ENCODE measurements at places on chromosomes 6 and 20.
A peak's percentile ranks its signal among the peaks of the same experiment; 100 is the strongest.

DNA sequence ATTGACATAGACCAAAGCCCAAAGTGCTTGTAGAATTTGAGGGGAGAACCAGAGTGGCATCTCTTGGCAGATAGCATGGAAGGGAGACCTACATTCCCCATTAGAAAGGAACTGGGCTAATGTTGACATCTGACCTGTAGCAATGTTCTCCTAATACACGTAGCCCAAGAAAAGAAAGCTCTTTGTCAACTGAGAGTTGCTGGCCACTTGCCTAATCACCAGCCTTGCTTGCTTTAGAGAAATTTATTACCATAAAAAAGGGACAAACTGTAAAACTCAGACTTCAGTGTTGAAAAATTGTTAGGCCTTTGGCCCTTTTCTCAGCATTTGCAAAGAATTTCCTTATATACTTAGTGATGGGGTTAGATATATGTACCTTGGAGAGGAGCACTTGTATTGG, 777.5 kb downstream of the MAFB start:
- DNase-seq, result no peak

GRCh38 chr6:36615018-36615761, 21.0 kb downstream of the SRSF3 start:
- DNase-seq, result peak; percentile 47

DNA sequence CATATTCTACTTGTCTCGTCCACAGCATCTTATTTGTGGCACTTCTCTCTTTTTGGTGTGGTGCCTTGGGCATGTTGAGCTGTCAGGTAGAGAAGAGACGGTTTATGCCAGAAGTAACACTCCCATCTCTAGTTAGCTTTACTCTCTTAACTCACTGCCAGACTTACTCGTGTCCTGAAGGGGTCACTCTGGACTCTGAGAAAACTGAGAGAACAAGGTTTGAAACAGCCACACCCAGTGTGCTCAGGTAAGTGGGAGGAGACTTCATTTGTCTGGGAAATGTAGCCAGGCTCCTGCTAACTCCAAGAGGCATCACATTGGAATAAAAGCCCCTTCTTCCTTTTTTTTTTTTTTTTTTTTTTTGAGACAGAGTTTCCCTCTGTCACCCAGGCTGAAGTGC, 360.8 kb downstream of the QKI start:
- no peak for DNase-seq

GRCh38 chr6:125959041-125959440, 2.5 kb downstream of the HINT3 start:
- DNase-seq, result no peak

GRCh38 chr20:46583411-46584214, 33.2 kb upstream of the OCSTAMP start:
- no peak for DNase-seq

- no peak for DNase-seq
Measured at GRCh38 chr20:51413857-51414256, 128.7 kb downstream of the NFATC2 start.

- DNase-seq, result no peak
Measured at GRCh38 chr20:51567622-51568021, 25.1 kb upstream of the NFATC2 start.

GRCh38 chr6:2641044-2641725, 109.5 kb downstream of the MYLK4 start:
- DNase-seq, result no peak

- no peak for DNase-seq
Measured at GRCh38 chr20:32429343-32429742, 71.2 kb downstream of the ASXL1 start.

DNA sequence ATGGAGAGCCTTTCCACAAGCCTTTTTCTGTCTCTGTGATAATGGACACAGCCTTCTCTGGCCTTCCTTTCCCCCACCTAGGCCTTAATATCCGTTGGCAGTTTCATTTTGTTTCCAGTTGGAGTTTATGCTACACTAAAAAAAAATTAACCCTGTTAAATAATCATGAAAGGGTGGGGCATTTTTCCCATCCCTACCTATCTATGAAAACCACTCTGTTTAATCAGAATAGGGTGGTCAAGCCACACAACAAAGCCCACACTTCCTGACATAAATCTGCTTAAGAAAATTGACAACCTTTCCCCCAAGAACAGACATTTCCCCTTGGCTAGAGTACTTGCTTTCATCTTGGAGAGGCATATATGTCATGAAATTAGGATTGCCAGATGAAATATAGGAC, 14.2 kb downstream of the TXLNB start:
- no peak for DNase-seq

GRCh38 chr6:149933461-149933860, 8.4 kb upstream of the ULBP2 start:
- DNase-seq, result no peak

DNA sequence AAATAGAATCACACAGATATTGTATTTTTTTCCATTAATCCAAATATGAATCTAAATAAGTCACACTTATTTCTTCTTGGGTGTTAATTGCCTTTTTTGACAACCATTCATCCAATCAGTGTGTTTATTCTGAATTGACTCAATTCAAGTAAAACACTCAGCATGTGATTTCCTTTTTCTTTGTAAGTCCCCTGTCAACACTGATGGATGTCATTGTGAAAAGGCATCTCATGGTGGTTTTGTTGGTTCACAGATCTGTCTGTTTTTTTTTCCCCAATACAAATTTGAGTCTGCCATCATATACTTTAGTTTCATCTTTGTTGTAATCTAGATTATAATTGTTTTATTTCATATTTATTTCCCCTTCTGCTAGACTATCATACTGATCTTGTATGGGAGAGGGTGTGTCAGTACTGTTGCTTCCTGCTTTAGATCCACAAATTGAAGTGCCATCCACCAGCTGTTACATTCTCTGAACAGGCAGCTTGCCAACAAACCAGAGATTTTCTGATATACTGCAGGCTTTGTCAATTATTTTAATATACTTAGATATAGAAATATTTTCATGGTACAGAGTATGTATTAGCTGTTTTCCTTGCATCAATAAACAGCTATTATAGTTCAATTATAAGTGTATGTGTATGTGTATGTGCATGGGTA, 64.2 kb upstream of the FLRT3 start:
- DNase-seq, result no peak

DNA sequence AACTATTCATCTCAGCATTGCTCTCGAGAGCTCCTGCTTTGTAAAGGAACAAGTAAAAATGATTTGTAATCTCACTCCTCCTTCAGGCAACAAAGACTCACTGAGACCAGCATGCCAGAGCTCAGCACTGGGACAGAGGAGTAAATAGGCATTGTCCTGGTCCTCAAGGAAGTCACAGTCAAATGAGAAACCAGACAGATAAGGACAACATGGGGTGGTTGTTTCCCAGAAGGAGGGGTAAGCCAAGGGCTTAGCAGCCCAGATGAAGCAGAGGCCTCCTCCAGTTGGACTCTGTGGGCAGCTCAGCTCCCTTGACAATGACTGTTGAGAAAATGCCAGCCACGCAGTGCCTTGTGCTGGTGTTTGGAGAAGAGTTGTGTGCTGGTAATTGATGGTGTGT, 425.7 kb upstream of the CHD6 start:
- no peak for DNase-seq

GRCh38 chr20:54063992-54064676, 6.3 kb downstream of the BCAS1 start:
- no peak for DNase-seq

DNA sequence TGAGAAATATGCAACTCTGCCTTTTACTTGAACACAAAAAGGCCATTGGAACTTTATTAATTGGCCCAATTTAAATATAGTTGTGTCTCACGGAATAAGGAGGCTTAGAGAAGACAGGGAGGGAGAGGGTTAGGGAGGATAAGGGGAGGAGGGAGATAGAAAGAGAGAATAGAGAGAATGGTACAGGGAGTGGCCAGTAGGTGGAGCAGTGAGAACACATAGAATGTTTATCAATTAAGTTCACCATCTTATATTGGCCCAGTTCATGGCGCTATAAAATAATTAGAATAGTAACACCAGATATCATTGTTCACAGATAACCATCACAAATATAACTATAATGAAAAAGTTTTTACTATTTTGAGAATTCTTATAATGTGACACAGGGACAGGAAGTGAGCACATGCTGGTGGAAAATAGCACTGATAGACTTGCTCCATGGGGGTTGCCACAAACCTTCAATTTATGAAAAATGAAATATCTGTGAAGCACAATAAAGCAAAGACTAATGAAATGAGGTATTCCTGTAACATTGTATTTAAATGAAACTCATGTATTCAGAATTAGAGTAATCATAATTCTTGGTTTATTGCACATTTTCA, 374.1 kb upstream of the MANEA start:
- DNase-seq, result peak; percentile 3

GRCh38 chr6:110054664-110055386, 76.7 kb downstream of the GPR6 start:
- no peak for DNase-seq

- DNase-seq, result no peak
Measured at GRCh38 chr6:55180258-55180657, 5.9 kb downstream of the HCRTR2 start.

DNA sequence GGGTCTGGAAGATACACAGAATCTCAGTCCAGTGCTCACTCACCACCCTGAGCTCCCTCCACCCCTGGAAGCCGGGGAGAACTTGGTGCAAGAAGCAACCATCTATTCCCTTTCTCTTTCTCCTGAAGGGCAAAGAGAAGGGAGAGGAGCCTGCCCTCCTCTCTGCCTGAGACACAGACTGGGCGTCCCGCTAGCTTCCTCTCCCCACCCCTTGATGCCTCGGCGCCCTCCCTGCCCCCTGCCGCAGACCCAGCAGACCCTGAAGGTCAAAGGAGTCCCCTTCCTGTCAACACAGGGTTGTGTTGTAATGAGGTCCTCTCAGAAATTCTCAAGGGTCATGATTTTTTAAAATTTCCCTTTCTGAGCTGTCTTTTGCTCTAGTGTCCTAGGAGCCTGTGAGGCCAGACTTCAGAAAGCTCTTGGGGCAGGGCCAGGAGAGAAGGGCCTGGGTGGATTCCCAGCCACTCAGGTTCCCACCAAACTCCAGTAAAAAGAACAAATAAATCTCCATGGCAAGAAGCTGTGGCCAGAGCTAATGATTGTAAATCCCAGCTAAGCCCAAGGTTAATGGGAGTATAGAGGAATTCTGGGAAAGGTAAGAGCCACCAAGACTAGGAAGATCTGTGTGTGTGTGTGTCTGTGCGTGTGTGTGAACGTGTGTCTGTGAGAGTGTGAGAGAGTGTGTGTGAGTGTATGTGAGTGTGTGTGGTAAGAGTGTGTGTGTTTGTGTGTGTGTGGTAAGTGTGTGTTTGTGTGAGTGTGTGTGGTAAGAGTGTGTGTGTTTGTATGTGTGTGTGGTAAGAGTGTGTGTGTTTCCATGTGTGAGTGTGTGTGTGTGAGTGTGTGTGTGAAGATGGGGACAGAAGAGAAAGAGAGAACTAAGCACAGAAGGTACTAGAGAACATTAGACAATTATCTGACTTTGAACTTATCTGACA, 1.1 kb upstream of the JPH2 start:
- no peak for DNase-seq

DNA sequence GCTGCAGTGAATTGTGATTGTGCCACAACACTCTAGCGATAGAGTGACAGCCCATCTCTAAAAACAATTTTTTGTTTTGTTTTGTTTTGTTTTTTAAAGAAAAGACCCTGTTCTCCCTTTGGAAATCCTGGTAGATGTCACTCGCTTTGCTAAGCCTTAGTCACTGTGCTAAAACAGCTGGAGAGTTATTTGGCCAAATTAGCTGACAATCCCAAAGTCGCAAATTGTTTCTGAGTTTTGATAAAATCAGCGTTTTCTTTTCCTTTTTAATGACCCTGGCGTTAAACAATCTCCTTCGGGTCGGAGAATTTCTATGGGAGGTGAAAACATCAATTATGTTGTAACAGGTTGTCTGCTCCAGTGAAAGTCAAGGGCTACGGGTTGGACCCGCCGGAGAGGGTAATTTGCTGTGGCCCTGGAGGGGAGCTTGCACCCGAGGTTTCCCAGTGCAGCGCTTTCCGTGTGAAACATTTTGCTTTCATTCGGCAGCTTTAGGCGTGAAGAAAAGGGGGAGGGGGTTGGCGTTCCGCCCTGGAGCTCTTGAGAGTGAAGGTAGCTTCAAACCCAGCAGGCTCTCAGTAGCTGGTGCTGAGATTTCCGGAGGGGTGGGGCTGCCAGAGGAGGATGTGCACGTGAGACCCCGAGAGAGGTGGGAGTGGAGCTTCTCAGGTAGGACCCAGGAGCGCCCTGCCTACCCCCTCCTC, 296.6 kb downstream of the PHACTR1 start:
- DNase-seq, result no peak

DNA sequence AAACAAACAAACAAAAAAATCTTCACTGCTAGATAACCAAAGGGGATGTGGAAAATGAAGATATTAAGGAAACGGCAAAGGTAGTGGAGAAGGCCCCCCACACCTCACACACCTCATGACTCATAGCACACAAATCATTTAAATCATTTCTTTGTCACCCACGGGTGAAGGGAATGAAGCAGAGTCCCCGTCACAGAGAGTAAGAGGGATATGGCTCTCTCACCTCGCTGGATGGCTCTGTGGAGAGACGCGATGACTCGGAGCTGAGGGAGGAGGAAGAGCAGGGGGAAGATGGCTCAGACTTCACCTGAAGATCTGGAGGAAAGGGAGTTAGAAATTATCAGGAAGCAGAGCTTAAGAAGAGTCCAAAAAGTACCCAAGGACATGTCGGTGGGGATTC, 1.2 kb downstream of the ATF6B start:
- no peak for DNase-seq

DNA sequence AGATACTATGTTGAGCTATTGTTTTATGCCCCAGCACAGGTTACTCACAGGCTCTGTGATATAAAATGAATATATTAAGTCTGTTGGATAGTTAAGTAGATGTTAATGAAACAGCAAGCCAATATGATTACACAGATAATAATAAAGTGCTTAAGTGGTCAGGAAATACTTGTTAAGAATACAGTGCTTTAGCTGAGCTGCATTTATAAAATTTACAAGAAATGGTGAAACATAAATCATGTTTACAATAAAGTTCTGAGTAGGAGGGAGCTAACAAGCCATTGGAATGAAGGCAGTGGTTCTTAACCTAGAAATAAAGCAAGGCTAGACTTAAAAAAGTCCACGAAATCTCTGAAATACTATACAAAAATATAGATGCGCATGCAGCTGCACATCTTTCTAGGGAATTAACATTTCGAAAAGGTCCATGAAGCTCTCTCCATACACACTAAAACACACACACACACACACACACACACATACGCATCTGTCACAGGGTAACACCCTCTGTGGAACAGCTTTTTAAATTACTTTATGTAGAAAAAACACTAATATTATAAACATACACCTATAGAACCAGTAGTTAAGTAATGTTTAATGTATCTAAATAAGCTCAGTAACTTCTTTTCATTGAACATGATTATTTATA, 87.3 kb downstream of the COL9A1 start:
- no peak for DNase-seq

- DNase-seq, result no peak
Measured at GRCh38 chr6:134750669-134751068, 199.2 kb downstream of the ALDH8A1 start.

- DNase-seq, result peak; percentile 84
Measured at GRCh38 chr20:2314759-2315439, 19.1 kb downstream of the TGM3 start.

Measured in stromal cell of bone marrow (primary cell).